MG63 (cell line): ENCODE measurements at places on chromosomes 3 and 15.

GRCh38 chr15:55108858-55109518 is 87.8 kb downstream of the RSL24D1 start:
- peak; percentile 43 for DNase-seq

GRCh38 chr15:95843241-95843910 is 487.1 kb upstream of the NR2F2 start:
- DNase-seq: no peak

DNA sequence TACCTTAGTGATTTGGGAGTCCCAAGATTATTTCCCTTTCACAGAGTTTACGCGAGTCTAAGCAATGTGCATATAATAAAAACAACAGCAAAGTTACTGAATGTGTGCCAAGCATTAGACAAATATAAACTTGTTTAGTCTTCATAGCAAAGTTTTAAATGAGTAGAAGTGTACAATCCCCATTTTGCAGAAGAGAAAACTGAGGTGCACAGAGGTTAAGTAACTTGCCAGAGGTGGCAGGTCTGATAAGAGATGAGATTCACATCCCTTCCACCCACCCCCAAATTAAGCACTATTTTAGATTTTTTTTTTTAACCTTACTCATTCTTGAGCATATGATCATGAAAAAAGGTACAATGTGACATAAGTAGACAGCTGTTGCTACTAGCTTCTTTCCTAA is 2.2 kb upstream of the SUCLG2 start:
- DNase-seq: no peak

GRCh38 chr15:80247320-80247719 is 4.7 kb downstream of the CTXND1 start:
- DNase-seq: no peak

- DNase-seq: no peak
Observed at GRCh38 chr3:58285334-58285733, 20.7 kb upstream of the RPP14 start.

DNA sequence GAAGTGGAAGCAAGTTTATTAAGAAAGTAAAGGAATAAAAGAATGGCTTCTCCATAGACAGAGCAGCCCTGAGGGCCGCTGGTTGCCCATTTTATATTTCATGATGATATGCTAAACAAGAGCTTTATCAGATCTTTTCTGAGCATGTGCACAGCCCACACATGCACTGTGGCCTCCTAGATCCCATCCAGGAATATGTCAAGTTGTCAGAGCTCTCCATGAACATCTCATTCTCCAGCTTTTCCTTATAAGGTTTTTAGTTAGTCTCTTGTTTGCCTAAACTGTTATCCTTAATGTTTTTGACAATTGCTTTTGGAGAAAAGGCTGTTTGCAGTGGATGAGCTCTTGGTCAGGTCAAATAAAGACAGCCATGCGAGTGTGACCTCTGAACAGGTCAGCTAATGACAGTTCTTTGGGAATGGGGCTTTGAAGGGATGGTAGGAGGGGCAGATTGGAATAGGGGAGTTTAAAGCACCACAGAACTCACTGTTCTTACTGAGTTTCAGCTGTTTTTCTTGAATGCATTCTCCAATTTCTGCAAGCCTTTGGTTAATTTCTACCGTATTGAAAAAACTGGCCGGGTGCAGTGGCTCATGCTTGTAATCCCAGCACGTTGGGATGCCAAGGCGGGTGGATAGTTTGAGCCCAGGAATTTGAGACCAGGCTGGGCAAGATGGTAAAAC is 69.4 kb upstream of the CRTC3 start:
- DNase-seq: no peak

DNA sequence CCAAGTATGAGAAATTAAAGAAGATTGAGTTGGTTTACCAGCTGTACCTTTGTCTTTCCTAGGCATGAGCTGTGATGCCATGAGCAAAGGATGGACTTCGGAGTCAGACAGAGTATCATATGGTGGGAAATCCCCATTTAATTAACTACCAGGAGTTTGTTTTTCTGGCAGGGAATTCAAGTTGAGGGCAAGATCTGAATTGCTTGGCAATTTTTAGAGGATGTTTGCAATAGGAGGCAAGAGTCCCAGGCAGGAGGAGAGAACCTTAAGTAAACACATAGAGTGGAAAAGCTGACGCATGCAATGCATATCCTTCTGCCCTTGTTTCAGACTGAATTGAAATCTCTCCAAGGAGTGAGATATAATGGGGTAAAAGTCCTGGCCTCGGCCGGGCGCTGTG is 569.7 kb upstream of the MDFIC2 start:
- DNase-seq: no peak

DNA sequence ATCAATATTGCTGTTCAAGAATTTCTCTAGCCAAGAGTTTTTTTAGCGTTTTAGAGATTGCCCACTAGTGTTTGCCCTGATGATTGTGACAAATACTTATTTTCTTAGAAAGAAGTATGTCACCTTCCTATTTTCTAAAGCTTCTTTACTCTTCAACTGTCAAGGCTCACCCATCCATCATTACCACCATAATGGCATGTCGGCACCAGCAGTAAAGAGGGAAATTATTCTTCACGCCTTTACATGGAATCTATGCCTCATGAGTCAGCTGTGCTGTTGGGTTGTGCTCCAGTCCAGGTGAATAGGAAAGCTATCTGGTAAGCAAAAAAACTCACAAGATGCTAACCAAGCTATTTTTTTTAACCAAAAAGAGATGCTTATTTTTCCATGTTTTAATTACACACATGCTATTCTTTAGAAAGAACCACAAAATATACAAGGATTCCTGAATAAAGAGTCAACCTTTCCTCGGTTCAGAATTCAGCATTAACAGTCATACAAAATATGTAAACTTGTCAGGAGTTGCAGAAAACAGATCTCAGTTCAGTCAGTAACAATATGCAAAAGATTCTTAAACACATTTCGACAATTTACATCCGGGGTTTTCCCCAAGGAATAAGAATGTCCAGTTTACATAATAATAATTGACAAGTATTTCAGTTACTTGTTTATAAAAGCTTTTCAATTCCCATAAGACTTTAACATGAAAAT is 128.0 kb downstream of the ATP8B4 start:
- no peak for DNase-seq

GRCh38 chr15:63869371-63870042 is 35.8 kb upstream of the HERC1 start:
- no peak for DNase-seq

DNA sequence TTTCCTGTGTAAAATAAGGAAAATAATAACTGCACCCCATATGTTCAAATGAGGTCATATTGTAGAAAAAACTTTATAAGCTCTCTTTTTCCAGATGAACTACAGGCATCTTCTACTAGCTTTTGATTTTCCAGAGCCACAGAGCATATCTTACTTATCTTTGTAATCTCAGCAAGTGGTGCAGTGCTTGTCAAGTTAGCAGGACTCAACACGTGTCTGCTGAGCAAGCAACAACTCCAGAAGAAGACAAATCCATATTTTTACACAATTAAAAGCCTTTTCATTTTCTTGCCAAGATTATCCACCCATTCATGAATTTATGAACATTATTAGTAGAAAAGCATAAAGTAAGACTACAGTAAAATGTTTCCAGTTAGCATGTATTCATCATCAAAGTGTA is 14.4 kb upstream of the TSC22D2 start:
- DNase-seq: no peak

DNA sequence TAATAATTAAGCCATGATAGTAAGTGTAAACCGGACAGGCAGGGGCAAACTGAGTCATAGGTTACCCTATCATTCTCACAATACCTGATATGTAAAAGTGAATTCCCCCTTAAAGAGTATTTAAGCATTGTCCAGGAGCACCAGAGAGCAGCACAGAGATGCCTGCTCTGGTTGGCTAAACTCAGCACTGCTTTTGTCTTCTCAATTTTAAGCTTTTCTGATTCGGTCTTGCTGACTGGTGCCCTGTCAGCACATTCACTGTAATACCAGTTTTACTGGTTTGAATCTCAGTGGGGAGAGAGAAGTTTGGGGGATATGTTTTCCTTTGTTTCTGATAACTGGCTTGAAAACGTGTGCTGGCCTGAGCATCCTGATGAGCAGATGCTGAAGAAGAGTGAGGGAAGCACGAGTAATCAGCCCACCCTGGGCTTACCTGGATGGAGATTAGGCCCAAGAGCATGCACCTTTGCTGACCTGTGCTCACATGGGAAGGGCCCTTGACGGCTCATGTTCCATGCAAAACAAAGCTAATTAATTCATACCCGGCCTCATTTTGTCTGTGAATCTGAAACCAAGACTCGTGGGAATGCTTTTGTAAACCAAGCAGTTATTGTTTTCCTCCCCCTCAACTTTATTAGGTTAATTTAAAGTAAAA is 208.5 kb upstream of the MRPL3 start:
- no peak for DNase-seq
